Smooth muscle cell of the umbilical artery (primary cell): ENCODE measurements at places on chromosomes 6 and 20. TPM values are rescaled to one million over a fixed set of nuclear protein-coding genes. Genes with fewer than 3 reads are reported as not detected.

The REV3L gene
- 23.8 and 24.9 TPM in 2 replicates for total RNA-seq

The SIRPB2 gene
- not detected in 2 replicates for total RNA-seq

The NKAPL gene
- 0.89 and 1.9 TPM in 2 replicates for total RNA-seq

The CTAGE9 gene
- not detected in 2 replicates for total RNA-seq

The FILIP1 gene
- 0.37 and 1.2 TPM in 2 replicates for total RNA-seq

The LGSN gene
- under 0.01 TPM in 1 of 2 replicates, not detected in the other for total RNA-seq

The FGD2 gene
- not detected in 2 replicates for total RNA-seq

The TSPYL4 gene
- total RNA-seq: 8.3 and 9.0 TPM in 2 replicates

The DEFB132 gene
- total RNA-seq: not detected in 2 replicates

The GSTA3 gene
- total RNA-seq: not detected in 2 replicates

The CYP39A1 gene
- total RNA-seq: 0.30 TPM in 1 of 2 replicates, not detected in the other

The CALHM4 gene
- total RNA-seq: not detected in 2 replicates

The TRIM10 gene
- not detected in 2 replicates for total RNA-seq

The C20orf144 gene
- total RNA-seq: 0.05 and 0.30 TPM in 2 replicates

The SLC26A8 gene
- 0.05 TPM in 1 of 2 replicates, not detected in the other for total RNA-seq

The PPP1R10 gene
- total RNA-seq: 17.5 and 24.6 TPM in 2 replicates

The PPIL6 gene
- total RNA-seq: 2.9 and 4.5 TPM in 2 replicates

The TM9SF4 gene
- 42.8 and 54.8 TPM in 2 replicates for total RNA-seq

The RPL7L1 gene
- 107 and 128 TPM in 2 replicates for total RNA-seq

The SEL1L2 gene
- 0.89 TPM in 1 of 2 replicates, not detected in the other for total RNA-seq

The IMPG1 gene
- not detected in 2 replicates for total RNA-seq

The TINAG gene
- total RNA-seq: not detected in 2 replicates

The CCN6 gene
- not detected in 2 replicates for total RNA-seq

The GPX5 gene
- not detected in 2 replicates for total RNA-seq

The C6orf118 gene
- not detected in 2 replicates for total RNA-seq

The CCM2L gene
- total RNA-seq: not detected in 2 replicates

The XKR7 gene
- total RNA-seq: under 0.01 TPM in 1 of 2 replicates, not detected in the other

The SRSF12 gene
- under 0.01 and 0.14 TPM in 2 replicates for total RNA-seq

The ZGPAT gene
- total RNA-seq: 19.3 and 23.6 TPM in 2 replicates

The PNPLA1 gene
- 0.05 TPM in 1 of 2 replicates, not detected in the other for total RNA-seq

The SPATS1 gene
- total RNA-seq: not detected in 2 replicates

The LY6G5C gene
- total RNA-seq: 0.51 and 0.59 TPM in 2 replicates

The TPBG gene
- 52.9 and 62.7 TPM in 2 replicates for total RNA-seq

The PSORS1C2 gene
- total RNA-seq: not detected in 2 replicates

The KIF25 gene
- 0.14 TPM in 1 of 2 replicates, not detected in the other for total RNA-seq

The QKI gene
- 77.8 and 137 TPM in 2 replicates for total RNA-seq

The DEFB116 gene
- total RNA-seq: not detected in 2 replicates
